ENCODE measurements at places on chromosomes 13 and 19.

DNA sequence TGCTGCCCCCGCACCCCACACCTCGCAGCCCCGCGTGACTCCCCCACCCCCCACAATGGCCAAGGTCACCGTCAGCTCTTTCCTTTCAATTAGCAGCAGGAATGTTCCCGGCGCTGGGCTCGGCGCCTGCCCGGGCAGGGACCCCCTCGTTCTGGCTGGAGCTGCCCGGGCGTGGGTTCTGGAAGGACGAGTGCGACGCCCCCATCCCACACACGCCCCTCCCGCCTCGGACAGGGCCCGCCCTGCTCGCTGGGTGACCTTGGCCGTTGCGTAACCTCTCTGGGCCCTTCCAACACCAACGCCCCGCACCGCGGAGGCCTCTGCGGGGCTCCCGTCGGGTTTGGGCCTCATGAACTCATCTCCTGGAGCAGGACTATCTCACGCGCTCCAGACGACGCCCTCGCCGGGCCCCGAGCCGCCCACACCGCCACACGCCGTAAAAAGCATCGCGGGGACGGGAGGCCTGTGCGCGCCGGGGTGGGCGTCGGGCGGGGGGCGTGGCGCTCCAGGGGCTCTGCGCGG, 10.3 kb downstream of the PALM start:
- peak; percentile 31 for DNase-seq

DNA sequence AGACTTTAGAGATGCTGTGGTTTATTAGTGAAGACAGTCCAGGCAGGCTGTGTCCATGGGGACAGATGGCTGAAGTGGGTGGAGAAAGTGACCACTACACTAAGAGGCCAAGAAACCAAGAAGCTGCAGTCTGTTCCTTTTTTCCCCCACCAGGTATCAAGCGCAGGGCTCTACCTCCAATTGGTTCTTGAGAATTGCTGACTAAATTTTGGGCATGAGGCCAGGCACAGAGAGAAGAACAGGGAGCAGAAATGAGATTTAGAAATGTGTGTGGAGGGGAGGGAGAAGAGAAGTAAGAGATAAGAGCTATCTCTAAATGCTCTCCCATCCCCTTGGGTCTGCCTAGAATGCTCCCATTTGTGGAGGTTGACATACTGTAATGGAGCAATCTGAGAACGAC, 12.3 kb upstream of the CYSLTR2 start:
- no peak for DNase-seq

- no peak for DNase-seq
Observed at GRCh38 chr13:99178636-99179035, 22.0 kb upstream of the UBAC2 start.

DNA sequence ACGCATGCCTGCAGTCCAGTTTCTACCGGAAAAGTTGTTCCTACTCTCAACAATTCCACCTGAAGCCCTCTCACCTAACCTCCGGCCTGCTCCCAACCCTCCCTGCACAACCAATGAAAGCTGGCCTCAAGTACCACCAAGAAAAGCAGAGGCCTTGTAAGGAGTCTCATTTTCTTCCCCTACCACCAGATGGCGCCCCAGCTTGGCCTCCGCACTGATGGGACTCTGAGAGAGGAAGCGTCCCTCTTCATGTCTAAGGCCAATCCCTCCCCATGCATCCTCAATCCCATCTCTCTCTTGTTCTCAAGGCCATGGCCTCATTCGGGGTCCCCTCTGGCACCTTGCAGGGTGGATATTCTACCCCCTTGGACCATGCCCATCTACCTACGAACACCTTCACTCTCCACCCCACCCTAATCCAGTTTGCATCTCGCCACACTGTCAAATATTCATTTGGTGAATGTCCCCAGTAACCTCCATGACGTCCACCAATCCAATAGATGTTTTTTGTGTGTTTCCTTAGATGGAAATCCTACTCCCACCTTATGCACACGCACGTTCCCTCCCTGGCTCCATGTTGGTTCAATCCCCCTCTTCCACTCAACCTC, 412.8 kb downstream of the ZNF536 start:
- DNase-seq, result peak; percentile 45

- no peak for DNase-seq
Observed at GRCh38 chr19:6209680-6210079, 70.1 kb downstream of the MLLT1 start.
